Heart left ventricle (tissue), 16 donors: ENCODE measurements at places on chromosomes 6 and 20. TPM values are rescaled to one million over a fixed set of nuclear protein-coding genes. Genes with fewer than 3 reads are reported as not detected.

MYT1 gene
- total RNA-seq: 0.08 TPM

NEURL2 gene
- 13.6 TPM for total RNA-seq

GRCh38 chr6:98724537-98724936 lies 109.8 kb upstream of the POU3F2 start:
- DNase-seq: no peak

SLC32A1 gene
- not detected for total RNA-seq

DNA sequence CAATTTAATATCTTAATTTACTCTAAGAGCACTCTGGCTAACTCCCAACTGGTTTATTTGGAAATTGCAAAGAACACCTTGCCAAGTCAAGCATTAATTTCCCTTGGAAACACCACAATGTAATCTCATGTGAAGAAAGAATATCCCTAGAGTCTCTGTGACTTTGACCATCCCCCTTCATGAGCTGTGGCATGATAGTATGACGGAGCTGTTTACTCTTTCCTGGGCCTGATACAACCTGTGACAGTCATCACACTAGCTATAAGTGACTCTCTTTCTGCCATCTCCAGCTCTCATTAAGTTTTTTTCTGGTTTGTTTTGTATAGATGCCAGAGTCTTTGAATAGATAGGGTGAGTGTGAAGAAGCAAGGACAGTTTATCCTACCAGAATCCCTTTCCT lies 470.3 kb upstream of the JARID2 start:
- DNase-seq: no peak

DNA sequence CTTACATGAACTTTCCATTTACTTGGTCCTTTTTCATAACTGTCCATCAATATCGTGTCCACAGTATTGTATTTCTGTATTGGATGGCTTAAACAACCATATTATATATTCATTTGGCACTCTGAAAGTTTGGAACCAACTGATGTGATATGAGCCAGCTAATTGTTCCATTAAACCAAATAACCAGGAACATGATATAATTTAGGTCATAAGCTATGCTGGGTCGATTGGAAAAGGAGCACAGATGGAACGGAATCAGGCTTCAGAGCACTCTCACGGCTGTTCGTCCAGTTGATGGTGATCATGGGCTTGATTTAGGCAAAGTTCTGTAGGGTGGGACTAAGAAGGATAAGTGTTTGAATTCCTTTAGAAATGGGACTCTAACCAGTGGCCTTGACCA lies 142.7 kb downstream of the DNAH8 start:
- no peak for DNase-seq

TSBP1 gene
- not detected for total RNA-seq

OSTM1 gene
- total RNA-seq: 33.3 TPM

- no peak for DNase-seq
These were observed 371.7 kb upstream of the RUNX2 start for GRCh38 chr6:44956396-44956795.

DNA sequence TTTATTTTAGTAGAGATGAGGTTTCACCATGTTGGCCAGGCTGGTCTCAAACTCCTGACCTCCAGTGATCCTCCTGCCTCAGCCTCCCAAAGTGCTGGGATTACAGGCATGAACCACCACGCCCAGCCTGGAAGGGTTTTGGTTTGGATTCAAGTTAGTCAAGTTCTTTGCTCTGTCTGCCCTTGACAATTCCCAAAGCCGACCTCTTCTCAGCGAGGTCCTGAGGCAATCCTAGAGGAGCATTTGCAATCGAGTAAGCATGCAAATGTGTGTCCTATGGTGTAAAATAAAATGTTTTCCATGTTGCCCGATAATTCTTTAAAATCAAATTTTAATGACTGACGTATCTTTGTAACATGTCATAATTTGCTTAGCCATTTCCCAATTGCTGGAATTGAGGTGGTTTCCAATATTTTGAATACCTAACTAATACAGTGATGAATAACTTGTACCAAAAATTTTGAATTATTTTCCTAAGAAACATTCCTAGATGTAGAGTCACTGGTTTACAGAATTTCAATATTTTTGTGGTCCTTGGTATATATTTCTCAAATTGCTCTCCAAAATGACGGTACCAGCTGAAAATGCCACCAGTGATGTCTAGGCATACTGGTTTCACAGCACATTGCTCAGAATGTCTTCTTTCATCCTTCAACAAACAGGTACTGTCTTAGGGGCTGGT lies 38.7 kb downstream of the GTF2H5 start:
- DNase-seq: no peak

GRCh38 chr6:19690325-19691075 lies 146.7 kb upstream of the ID4 start:
- DNase-seq: no peak

DNA sequence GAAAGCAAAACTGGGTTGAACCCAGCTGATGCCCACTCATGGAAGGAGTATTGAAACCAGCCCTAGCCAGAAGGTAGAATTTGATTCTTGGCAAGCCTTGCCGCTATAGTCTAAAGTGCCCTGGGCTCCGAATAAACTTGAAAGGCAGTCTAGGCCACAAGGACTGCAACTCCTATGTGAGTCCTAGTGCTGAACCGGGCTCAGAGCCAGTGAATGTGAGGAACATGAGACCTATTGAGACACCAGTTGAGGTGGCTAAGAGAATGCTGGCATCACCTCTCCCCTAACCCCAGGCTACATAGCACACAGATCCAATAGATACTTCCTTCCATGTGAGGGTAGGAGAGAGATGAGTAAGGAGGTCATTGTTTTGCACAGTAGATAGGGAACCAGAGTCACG lies 3.5 kb upstream of the DEFB110 start:
- no peak for DNase-seq

DLL1 gene
- 6.6 TPM for total RNA-seq

DNA sequence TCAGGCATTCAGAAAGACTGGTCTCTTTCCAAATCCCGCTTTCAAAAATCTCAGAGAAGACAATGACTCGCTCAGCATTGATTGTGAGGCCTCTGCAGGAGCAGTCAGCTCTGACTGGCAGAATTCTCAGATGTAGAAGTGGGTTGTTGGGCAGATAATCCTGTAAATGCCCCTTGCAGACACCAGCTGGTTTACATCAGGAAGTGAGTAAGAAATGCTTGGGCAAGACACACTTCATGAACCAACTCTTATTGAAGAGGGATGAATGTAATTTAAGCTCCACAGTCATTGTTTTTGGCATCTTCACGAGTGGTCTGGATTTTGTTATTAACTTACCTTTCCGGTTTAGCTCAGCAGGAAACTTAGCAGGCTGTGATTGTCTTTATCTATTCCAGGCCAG lies 166.6 kb downstream of the PLCB4 start:
- DNase-seq: no peak

GRCh38 chr6:125300992-125301434 lies 754 bp downstream of the HDDC2 start:
- no peak for DNase-seq

DNAH8 gene
- total RNA-seq: 0.02 TPM

- DNase-seq: no peak
These were observed 168.7 kb upstream of the RSPO3 start for GRCh38 chr6:126949786-126950185.

- DNase-seq: peak; percentile 60
These were observed at the start of gene COL21A1 for GRCh38 chr6:56246881-56247653. TSS of gene COL21A1 (minus strand) at chr6:56247580. CDS start at chr6:56182618, 64,962 bp downstream.

GRCh38 chr6:122068291-122068769 lies 331.1 kb upstream of the HSF2 start:
- DNase-seq: no peak

DNA sequence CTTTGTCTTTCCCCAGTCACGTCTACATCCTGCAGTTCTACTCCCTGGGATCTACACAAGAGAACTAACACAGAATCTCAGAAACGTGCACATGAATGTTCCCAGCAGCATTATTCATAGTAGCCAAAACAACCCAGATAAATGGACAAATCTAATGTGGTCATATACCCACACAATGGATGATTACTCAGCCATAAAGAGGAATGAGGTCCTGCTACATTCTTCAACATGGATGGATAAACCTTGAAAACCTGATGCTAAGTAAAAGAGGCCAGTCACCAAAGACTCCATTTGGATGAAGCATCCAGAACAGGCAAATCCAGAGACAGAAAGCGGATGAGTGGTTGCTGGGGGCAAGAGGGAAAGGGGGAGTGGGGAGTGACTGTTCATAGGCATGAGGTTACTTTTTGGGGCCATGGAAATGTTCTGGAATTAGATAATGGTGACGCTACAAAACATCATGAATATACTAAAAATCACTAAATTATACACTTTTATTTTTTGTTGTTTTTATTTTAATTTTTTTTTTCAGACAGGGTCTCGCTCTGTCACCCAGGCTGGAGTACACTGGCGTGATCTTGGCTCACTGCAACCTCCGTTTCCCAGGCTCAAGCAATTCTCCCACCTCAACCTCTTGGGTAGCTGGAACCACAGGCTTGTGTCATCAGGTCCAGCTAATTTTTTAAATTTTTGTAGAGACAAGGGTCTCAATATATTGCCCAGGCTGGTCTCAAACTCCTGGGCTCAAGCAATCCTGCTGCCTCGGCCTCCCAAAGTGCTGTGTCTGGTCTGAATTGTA lies 50.8 kb upstream of the DSN1 start:
- no peak for DNase-seq

DNA sequence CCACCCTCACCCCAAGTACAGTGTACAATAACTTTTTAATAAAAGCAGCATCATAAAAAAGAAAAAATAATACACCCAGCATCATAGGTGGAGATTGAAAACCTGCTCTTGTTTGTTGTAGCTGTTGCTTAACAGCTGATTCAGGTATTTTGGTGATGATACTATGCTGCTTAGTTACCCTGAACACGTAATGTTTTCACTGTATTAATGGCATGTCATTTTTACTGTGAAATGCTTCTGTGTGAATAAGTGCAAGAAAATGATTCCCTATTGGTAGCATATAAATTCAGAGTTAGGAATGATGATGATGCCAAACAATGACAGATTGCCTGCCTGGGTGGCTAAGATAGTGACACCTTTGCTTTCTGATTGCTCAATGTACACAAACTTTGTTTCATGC lies 405.7 kb downstream of the HDGFL1 start:
- no peak for DNase-seq
